ENCODE measurements at places on chromosomes 16 and 17. TPM values are rescaled to one million over a fixed set of nuclear protein-coding genes. Genes with fewer than 3 reads are reported as not detected.

- DNase-seq, result no peak
These were observed 88.5 kb downstream of the HELZ start for GRCh38 chr17:67156269-67157199.

- DNase-seq, result no peak
These were observed 40.4 kb upstream of the DNAH17 start for GRCh38 chr17:78617511-78618061.

- no peak for DNase-seq
These were observed 38.0 kb upstream of the SNN start for GRCh38 chr16:11630046-11630767.

- no peak for DNase-seq
These were observed 204.2 kb downstream of the CDH13 start for GRCh38 chr16:82830944-82831343.

GRCh38 chr17:45672301-45672700 lies 111.8 kb upstream of the CRHR1 start:
- DNase-seq, result no peak

- no peak for DNase-seq
These were observed 2.0 kb downstream of the CAMKK1 start for GRCh38 chr17:3890878-3891219.

GRCh38 chr16:2717383-2718263 lies 2.4 kb downstream of the PRSS27 start:
- DNase-seq, result no peak

- no peak for DNase-seq
These were observed 104.9 kb upstream of the TBX2 start for GRCh38 chr17:61294777-61295176.

- DNase-seq, result no peak
These were observed 5.1 kb downstream of the TPPP3 start for GRCh38 chr16:67388191-67388590.

GRCh38 chr17:49887086-49887743 lies 39.3 kb upstream of the TAC4 start:
- DNase-seq, result no peak

GRCh38 chr17:60416368-60416925 lies 5.8 kb upstream of the CHCT1 start:
- DNase-seq, result no peak

GRCh38 chr17:80683625-80684104 lies 139.0 kb downstream of the RPTOR start:
- no peak for DNase-seq

GRCh38 chr16:89351645-89352044 lies 134.1 kb downstream of the ZNF778 start:
- DNase-seq, result no peak

DNA sequence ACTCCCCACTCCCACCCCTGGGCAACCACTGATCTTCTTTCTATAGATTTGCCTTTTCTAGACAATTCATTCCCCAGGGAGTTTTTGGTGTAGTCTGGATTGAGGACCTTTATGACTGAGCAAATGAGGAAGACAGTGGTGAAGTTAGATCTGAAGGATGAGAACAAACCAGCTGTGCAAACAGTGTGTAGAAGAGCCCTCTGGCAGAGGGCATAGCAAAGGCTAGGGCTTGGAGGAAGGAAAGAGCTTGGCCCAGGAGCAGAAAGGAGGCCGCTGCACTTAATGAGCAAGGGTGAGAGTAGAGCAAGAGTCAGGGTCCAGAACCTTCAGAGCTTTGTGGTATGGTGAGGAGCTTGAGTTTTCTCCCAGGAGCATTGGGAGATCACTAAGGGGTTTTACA lies 352.7 kb downstream of the CA10 start:
- no peak for DNase-seq

Gene TSEN54
- 69.8 TPM for total RNA-seq

Gene SLC25A11
- total RNA-seq, result 66.8 TPM

Gene OTOP3
- total RNA-seq, result not detected

Gene SLC6A4
- not detected for total RNA-seq

Gene TMEM186
- 18.1 TPM for total RNA-seq

Gene SPNS1
- total RNA-seq, result 21.5 TPM
